Activated CD8-positive, alpha-beta T cell treated with anti-CD3 and anti-CD28 coated beads for 36 hours (primary cell): ENCODE measurements at places on chromosomes 16 and 17.

DNA sequence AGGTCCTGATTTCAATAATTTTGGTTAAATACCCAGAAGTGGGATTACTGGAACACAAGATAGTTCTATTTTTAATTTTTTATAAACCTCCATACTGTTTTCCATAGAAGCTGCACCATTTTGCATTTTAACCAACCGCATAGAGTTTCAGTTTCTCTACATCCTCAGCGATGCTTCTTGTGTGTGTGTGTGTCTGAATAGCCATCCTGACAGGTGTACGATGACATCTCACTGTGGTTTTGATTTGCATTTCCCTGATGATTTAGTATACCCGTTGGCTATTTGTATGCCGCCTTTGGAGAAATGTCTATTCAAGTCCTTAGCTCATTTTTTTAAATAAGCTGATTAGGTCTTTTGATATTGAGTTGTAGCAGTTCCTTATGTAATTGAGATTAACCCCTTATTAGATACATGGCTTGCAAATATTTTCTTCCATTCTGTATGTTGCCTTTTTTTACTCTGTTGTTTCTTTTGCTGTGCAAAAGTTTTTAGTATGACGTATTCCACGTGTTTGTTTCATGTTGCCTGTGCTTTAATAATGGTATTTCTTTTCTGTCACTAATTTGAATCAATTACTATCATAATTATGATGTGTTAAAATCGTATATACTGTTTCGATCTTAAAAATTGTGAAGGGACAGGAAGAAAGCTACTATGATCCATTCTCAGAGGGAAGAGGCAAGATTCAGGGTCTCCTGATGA is 227.2 kb upstream of the MON1B start:
- no peak for DNase-seq

DNA sequence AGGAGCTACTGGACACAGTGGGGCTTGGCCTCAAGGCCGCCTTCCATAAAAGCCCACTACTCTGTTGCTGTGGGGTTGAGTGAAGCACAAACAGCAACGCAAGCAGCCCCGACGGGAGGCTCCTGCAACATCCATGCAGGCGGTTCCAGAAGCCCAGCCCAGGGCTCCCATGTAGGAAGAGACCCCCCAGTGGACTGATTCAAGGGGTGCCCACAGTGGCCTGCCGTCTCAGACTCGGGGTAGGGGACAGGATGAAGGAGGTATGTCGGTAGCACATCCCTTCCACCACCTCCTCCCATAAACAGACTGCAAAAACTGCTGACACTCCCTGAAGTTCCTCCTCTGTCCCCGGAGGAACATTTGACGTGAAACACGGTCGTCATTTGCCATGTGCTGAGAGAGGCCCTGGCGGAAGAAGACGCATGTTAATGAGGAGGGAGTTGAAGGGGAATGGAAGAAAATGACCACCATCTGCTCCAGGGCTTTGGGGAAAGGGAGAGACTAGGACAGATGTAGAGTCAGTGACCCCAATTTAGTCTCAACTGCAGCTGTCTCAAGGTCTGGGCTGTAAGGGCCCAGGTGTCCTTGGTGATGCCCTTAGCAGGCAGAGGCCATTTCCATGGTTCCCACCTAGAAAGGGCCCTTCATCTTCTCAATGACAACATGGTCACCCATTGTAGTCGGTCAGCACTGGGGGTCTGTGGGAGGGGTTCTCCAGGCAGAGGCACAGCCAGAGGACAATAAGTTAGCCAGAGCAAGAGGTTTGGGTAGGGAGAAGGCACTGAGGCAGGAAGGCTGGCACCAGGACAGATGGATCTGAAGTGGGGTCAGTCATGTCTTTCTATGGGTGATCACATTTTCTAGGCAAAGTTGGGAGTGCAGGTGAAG is 200.6 kb downstream of the CPPED1 start:
- no peak for DNase-seq

GRCh38 chr17:55366020-55366481 is 55.6 kb downstream of the MMD start:
- DNase-seq = no peak

- no peak for DNase-seq
Measured at GRCh38 chr16:1539720-1540555, 6.5 kb downstream of the TMEM204 start.
